ENCODE measurements at places on chromosomes 5 and 9.

- DNase-seq = no peak
Observed at GRCh38 chr5:140420665-140421361, 19.2 kb downstream of the ANKHD1 start.

GRCh38 chr5:5638211-5638610 is 215.7 kb downstream of the ICE1 start:
- no peak for DNase-seq

GRCh38 chr5:139105621-139106071 is 92.5 kb downstream of the SIL1 start:
- peak; percentile 59 for DNase-seq

DNA sequence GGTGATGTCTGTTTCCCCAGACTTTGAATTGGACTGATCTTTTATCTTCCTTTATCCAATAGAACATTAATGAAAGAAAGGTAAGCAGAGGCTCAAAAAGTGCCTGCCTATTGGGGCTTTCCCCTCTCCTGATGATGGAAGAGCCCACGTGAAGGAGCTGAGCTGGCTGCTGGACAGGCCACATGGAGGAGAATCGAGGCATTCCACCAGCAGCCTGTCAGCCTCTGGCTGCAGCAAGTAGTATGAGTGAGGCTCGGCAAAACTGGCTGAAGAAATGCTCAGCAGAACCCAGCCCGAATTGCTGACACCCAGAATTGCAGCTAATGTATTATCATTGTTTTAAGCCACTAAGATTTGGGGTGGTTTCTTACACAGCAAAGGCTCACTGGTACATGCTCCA is 66.5 kb upstream of the STC2 start:
- no peak for DNase-seq

GRCh38 chr5:175317872-175318271 is 126.1 kb downstream of the DRD1 start:
- no peak for DNase-seq

All from NCI-H2081 treated with DMSO at 0.1 percent for 48 hours (cell line).